ENCODE measurements at places on chromosomes 5 and 9.
A peak's percentile ranks its signal among the peaks of the same experiment; 100 is the strongest.

GRCh38 chr9:437066-437465 is 222.4 kb downstream of the DOCK8 start:
- no peak for DNase-seq

DNA sequence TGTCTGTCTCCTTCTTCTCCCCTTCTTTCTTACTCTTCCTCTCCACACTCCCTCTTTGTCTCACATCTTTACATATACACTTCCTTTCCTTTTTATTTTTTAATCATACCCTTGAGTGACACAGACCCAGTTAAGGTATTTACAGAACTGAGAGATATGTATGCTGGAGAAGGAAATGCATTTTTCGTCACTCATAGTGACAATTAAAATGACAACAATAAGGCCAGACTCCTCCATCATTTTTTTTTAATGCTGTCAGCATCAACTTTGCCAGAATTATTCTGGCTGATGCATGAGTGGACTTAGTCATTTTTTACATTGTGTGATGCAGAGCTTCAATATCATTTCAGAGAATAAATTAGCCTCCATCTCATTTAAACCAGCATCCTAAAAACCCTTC is 272.9 kb downstream of the TMEM38B start:
- DNase-seq: no peak

DNA sequence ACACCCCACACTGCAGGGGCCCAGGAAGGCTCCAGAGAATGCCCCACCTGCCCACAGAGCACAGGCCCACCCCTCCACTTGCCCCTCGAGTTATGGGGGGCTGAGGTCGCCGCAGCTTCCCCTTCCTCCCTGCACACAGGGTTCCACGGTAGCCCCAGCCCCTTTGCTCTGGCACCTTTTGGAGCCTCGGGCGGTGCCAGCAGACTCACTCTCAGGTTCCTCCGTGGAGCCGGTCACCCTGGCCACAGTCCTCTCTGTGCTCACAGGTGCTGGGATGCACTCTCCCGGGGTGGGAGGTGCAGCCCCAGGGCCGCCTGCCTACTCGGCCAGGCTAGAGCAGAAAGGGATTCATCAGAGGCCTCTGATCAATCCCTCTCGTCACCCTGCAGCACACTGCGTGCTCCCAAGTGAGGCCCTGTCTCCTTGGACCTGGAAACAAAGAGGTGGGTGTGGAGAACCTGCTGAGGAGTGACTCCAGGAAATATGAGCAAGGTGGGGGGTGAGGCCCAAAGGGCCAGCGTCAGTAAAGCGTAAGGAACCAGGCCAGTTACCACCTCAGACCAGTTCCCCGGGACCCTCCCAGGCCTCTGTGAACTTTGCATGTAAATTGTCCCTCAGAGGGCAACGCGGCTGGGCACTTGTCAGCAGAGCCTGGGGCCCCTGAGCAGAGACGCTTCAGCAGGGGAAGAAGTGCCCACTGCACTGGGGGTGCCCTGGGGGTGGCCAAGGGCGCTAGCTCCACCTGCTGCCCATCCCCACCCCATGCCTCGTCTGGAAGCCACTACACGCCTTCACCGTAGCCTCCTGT is 167.8 kb downstream of the OLFM1 start:
- no peak for DNase-seq

GRCh38 chr5:35487233-35488025 is 130.2 kb upstream of the SPEF2 start:
- no peak for DNase-seq

GRCh38 chr9:37295178-37295577 is 127.3 kb upstream of the GRHPR start:
- no peak for DNase-seq

DNA sequence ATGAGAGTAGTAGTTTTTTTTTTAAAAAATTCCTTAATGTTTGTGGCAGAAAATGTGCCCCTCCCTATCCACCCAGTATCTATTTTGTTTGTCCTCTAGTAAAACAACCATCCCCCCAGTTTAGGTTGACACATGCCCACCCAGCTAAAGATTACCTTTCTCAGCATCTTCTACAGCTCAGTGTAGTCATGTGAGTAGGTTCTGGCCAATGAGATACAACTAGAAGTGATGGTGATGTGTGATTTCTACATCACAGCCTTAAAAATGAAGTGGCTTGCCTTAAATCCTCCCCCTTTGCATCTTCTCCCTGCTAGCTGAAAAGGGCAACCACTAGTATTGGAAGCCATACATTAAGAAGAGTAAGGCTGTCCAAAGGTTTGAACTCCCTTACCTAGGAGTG is 14.9 kb downstream of the CHD1 start:
- DNase-seq: no peak

- DNase-seq: no peak
These were observed 9.1 kb upstream of the CDC42SE2 start for GRCh38 chr5:131254741-131255140.

DNA sequence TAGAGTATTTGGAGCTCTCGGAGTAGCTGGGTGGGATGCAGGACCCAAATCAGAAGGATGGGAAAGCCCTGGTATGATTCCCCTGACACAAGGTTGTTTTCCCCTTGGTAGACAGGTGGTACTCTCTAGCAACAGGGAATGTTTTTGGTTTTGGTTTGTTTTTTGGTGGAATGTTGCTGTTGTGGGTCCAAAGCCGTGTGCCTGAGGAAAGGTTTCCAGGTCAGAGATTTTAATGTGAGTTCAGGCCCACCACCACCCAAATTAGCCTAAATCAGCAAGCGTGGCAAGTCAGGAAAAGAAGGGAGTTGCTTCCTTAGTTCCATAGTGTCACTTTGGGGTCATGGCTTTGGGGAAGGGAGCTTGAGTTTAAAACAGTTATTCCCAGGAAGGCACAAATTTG is 385.5 kb downstream of the RAB3C start:
- DNase-seq: no peak

GRCh38 chr9:133597316-133597957 is 11.8 kb downstream of the FAM163B start:
- no peak for DNase-seq

DNA sequence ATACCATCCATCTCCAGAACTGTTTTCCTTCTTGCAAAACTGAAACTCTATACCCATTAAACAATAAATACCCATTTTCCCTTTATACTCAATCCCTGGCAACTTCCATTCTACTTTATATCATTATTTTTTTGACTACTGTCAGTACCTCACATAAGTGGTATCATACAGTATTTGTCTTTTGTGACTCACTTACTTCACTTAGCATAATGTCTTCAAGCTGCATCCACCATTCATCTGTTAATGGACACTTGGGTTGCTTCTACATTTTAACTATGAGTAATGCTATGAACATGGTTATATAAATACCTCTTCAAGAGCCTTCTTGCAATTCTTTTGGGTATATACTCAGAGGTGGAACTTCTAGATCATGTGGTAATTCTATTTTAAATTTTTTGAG is 11.6 kb upstream of the TYRP1 start:
- DNase-seq: no peak

DNA sequence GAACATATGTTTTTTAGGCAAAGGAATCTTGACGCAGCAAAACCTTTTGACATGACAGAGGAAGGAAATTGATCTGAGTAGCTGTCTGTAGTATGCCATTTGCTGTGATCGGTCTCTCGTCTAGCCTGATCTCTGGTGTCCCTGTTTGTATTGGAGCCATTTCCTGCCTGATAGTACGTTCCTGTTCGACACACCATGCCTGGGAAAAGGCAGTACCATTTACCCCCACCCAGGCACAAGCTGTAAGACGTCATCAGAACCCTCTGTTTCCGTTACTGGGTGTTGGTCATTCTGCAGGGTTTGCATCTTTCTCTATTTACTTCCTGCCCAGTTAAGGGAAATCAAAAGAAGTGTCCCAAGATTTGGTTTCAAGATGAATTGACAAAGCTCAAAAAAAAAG is 129.7 kb downstream of the CEMIP2 start:
- no peak for DNase-seq

- no peak for DNase-seq
These were observed 309.8 kb downstream of the TAF11L14 start for GRCh38 chr5:17944046-17944445.

DNA sequence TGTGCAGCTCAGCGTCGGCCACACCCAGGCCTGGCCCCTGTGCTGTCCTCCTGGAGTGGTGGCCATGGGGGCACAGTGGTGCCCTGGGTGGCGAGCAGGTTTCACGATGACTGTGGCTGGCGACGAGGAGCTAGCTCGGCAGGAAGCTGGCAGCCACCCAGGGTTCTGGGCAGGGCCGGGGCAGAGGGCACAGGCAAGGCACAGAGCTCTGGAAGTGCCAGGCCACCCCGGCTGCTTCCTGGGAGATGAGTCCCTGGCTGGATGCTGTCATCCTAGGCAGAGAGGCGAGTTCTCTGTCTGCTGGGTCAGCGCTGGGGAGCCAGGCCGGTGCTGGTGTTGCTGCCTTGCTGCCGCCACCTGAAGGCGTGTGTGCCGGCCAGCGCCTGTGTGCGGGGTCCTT is 51.7 kb downstream of the RXRA start:
- DNase-seq: peak; percentile 74

DNA sequence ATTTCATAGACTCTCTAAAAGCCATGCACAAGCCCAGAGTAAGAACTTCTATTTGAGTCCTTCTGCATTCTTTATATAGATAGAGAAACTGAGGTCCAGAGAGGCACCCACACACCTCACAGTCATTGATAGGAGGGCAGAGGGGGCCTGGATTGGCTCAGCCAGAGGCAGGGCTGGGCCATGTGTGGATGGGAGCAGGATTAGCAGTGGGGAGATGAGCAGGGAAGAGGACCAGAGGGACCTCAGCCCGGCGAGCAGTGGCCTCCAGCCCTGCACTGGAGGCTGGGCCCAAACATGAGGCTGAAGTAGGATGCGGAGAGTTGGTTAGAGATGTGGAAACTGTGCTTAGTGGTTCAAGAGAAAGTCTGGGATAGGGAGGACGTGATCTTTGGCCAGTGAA is 34.0 kb downstream of the PPARGC1B start:
- no peak for DNase-seq

- DNase-seq: no peak
These were observed 10.9 kb downstream of the SLC36A1 start for GRCh38 chr5:151458314-151458713.

GRCh38 chr9:134209731-134210311 is 45.5 kb upstream of the RNU6ATAC start:
- DNase-seq: no peak

GRCh38 chr5:94240596-94240992 is 377.8 kb downstream of the KIAA0825 start:
- no peak for DNase-seq

GRCh38 chr5:82777106-82777505 is 300.1 kb downstream of the TMEM167A start:
- DNase-seq: no peak

GRCh38 chr5:17287501-17288155 is 70.2 kb downstream of the BASP1 start:
- no peak for DNase-seq

DNA sequence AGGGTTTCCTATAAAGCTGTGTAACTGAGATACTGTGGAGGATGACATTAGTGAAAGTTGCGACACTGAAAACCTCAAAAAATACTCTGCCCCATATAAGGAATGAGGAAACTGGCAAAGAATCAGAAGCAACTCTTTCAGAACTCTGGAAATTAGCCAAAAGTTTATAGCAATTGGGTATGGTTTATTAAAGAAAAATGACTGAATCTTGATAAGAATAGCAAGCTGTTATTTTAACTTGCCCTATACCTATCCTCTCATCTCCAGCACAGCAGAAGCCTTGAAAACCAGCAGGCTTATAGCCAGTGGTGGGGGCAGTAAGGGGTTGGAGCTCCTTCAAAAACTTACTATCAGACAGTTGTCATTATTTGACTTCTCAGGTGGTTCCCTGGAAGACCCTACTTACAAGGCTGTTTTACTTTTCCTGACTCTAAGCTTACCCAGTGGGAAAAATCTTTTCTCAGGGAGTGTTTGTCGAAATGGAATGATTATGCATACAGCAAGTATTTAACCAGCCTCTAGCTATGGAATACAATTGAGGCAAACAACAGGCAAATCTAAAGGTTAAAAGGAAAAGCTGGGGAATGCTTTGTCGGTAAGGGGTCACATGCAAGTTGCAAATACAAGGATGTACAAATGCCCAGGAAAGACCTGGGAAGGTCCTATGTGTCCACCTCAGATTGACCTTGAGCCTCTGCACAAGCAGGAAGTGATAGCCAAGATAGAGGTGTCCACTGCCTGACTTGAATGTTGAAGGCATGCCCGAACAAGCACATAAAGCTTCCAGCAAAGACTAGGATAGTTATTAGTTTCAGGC is 21.0 kb upstream of the FAM151B start:
- DNase-seq: no peak

DNA sequence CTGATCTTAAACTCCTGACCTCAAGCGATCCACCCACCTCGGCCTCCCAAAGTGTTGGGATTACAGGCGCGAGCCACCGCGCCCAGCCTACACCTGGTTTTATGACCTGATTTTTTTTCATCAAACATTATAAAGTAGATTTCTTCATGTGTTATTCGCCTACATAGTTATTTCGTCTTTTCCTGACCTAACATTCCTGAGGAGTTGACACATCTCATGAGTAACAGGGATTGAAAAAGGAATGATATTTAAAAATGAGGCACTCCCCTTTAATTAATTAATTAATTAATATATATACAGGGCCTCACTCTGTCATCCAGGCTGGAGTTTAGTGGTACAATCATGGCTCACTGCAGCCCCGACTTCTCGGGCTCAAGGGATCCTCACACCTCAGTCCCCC is 20.2 kb upstream of the MTMR12 start:
- no peak for DNase-seq

GRCh38 chr5:136033234-136033633 is 4.4 kb downstream of the TGFBI start:
- DNase-seq: no peak

- DNase-seq: no peak
These were observed 99.3 kb downstream of the NNT start for GRCh38 chr5:43702293-43702692.
